ENCODE measurements at places on chromosomes 3 and 15. TPM values are rescaled to one million over a fixed set of nuclear protein-coding genes. Genes with fewer than 3 reads are reported as not detected.
A peak's percentile ranks its signal among the peaks of the same experiment; 100 is the strongest.

The POLG gene
- total RNA-seq = 70.5 TPM

DNA sequence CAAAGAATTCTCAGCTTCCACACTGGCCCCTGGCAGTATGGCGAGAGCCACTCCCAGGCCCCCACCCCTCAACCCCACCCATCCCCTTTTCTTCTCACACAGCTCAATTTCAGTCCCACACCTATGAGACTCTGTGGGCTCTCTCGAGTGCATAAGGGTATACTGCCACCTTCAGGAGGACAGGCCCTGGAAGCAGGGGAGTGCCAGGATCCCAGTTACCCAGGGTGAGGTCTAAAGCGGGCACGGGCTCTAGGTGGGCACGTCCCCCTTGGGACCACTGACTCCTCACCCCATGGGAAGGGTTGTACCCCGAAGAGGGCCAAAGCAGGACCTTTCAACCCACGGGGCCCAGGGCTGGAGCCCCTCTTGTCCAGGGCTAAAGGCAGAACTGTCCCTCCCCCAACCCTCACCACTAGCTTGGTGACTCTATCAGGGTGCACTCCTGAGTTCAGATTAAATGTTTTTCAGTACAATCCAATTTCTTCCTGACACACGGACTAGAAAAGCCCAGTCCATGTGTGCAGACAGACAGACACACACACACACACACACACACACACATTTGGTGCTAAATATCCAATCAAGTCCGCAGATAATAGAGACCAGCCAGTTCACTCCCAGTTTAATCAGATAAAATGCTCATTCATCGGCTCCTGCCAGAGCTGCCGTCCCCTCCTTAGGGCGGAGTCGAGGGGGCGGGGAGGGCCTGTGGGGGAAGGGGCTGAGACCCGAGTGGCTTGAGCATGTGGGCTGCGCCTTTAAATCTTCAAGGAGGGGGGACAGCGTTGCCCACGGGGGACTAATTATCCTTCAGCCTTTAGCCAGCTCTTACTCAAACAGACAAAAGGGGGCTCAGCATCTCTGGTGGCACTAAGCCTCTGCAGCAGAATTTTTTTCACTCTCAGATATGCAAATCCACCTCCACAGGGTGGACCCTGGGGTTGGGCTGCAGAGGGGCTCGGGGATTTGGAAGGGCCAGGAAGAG, 59.3 kb downstream of the CYP11A1 start:
- H3K4me1 ChIP-seq = no peaks in the 10 kb centered on the region
- peaks cover 56% of the 10 kb centered on the region for H3K27me3 ChIP-seq
- no peaks in the 10 kb centered on the region for H3K36me3 ChIP-seq
- DNase-seq = no peak
- no peak overlapping the region for H3K4me3 ChIP-seq

DNA sequence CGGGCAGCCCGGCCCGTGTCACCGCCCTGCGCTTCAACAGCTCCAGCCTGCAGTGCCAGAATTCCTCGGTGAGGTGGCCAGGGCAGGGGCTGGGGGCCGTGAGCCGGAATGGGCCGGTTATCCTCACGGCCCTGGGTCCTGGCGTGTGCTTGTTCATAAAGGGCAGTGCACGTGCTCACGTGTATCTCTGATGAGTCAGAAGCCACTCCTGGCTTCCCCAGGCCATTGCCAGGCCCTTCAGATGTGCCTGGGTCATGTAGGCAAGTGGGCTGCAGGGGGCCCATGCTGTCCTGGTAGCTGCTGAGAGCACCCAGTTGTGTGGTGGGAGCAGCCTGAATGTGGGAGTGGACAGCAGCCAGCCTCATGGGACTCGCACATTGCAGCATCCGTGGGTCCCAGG, 29.2 kb downstream of the PLXNA1 start:
- H3K27me3 ChIP-seq = no peaks in the 10 kb centered on the region
- no peak overlapping the region for H3K27ac ChIP-seq
- DNase-seq = no peak
- peaks cover 76% of the 10 kb centered on the region for H3K36me3 ChIP-seq
- H3K4me3 ChIP-seq = no peak overlapping the region
- H3K4me1 ChIP-seq = no peaks in the 10 kb centered on the region

DNA sequence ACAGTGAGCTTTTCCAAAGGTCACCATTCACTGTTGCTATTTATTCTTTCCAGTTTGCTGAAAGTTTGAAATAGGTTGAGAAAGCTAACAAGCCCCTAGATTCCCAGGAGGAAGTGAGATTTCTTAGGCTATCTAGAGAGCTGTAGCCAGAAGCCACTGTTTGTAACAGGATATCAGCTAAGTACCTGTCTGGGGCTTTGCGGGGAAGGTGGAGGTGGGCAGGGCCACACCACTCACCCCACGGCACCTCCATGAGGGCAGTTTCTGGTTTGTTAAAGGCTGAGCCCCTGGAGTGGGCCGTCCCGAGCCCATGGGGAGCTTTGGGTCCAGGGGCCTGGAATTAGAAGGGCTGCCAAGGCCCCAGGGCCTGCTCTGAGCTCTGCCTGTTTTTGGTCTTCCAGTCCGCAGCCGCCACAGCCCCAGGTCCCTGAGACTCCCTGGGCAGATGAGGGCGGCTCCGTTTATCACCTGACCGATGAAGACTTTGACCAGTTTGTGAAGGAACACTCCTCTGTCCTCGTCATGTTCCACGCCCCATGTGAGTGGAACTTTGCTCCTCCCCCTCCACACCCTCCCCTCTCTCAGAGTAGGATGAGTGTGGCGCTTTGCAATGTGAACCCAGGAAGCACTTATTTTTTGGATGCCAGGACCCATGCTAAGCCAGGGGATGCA, 63.4 kb downstream of the PDIA5 start:
- H3K36me3 ChIP-seq = peaks cover 34% of the 10 kb centered on the region
- no peak overlapping the region for H3K4me3 ChIP-seq
- peak; percentile 47 for DNase-seq
- no peaks in the 10 kb centered on the region for H3K4me1 ChIP-seq
- H3K27ac ChIP-seq = no peak overlapping the region
- H3K27me3 ChIP-seq = no peaks in the 10 kb centered on the region

- peaks cover 44% of the 10 kb centered on the region for H3K36me3 ChIP-seq
- peak overlapping the region; percentile 82 for H3K4me3 ChIP-seq
These were observed 738 bp downstream of the COMMD2 start for GRCh38 chr3:149751551-149751950.

Measured in spleen (tissue), 13 donors.